CD8-positive, alpha-beta memory T cell (primary cell): ENCODE measurements at places on chromosomes 4 and X.

DNA sequence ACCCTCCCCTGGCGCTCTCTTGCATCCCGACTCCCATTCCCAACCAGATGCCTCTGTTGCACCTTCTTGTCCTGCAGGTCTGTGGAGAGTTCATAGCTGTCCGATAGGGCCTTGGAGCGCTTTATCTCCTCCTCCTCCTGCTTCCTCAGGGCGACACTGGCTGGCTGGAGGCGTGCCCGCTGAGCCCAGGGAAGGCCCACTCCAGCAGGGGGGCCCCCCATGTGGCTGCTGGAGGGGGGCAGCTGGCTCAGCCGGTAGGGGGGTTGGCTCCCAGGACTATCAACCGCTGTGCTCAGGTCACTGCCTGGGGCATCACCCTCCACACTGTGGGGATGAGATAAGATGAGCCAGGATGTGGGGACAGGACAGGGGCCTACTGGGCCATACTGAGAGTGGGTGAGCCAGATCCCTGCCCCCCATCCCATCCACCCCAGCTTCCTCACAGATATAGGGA, 25.6 kb downstream of the IQSEC2 start:
- DNase-seq, result no peak

GRCh38 chrX:31200430-31200829, 128.6 kb upstream of the FTHL17 start:
- DNase-seq, result no peak

DNA sequence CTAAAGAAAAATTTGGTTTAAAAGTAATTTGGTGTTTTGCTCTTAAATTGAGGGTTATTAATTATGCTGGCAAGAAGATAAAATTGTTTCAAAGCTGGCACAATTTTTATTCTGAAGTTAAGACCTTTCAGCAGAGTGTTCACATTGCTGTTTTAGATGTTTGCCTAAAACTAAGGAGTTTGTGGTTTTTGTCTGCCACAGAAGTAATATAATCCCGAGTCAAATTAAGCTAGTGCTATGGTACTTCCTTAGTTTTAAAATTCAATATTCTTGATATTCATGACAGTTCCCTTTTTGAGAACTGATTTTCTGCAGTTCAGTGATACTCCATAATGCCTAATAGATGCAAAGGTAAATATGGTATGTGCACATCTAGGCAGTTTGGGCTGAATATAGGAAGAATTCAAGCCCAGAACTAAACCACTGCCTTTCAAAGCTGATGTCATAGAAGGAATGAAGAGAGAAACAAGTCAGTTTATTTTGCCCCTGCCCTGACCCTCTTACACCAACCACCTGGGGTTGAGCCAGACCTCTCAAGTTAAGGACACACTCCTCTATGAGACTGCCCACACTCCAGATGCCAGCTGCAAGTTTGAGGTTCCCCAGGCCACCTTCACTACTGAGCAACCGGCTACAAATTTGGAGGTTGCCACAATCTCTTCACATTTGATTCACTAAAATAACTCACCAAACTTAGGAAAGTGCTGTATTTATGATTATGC, 32.1 kb upstream of the VEGFC start:
- DNase-seq, result no peak

DNA sequence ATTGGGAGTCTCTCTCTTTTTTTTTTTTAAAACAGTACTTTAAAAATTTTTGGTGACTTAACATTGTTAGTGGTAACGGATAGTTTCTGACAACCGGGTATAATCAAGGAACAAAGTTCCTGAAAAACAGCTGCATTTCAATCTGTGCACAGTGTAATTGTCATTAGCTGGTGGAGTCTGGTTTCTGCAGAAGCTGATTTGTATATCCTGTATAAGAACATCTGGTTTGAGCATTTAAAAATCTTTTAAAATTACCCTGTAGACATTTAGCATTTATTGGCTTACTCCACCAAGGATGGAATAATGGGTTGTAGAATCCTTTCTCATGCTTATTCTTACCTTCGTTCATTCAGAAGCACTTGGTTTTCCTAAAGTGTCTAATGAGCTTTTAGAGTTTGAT, 11.2 kb downstream of the JADE1 start:
- no peak for DNase-seq

DNA sequence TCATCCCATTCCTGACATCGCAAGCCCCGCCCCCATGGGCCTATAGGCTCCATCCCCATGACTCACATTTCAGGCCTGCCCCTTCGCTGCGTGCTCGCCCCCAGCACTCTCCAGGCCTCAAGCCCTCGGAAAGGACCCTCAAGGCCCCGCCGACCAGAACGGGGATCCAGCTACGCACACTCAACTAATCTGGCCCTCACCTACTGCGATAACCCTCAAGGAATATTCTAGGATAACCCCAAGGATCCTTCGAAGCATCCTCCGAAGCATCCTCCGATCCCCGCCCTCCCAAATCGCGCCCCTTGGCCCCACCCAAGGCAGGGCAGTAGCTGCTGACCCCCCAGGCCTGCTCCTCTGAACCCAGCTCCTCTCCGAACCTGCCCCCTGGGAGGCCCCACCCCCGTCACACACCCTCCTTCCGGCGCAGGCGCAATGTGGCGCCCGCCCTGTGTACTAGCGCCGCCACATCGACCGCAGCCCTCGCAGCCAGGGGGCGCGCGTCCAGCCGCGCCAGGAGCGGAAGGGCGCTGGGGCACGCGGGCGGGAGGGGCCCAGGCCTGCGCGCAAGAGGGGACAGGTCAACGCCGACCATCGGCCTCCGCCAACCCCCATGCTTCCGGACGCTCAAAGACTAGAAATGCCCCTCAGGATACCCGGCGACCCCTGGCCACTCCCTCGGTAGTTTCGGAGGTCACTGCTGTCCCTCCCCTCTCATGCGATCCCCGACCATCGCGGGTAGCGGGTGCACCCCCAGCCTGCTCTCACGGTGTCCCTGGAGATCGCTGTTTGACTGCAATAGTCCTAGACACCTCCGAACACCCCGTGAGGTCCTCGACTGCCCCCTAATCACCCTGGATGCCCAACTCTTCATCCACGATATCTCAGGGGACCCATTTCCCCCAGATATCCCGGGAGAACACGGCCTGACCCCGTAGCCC, 6.4 kb upstream of the MAGIX start:
- peak; percentile 74 for DNase-seq

DNA sequence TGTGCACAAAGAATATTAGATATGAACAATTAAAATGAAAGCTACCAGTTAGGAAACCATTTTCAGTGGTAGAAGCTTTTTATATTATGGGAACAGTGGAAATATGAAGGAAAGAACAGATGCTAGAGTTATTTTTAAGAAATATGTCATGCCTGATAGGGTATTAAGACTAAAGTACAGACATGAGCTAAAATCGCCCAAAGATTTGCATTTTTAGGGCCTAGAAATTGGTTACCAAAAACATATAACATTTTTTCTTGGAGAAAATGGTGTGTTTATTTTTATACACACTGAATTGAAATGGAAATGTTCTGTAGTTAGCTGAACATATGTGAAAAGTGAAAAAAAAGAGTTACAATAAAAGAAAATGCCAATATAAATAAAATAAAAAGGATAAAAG, 441.9 kb downstream of the TLL1 start:
- no peak for DNase-seq

DNA sequence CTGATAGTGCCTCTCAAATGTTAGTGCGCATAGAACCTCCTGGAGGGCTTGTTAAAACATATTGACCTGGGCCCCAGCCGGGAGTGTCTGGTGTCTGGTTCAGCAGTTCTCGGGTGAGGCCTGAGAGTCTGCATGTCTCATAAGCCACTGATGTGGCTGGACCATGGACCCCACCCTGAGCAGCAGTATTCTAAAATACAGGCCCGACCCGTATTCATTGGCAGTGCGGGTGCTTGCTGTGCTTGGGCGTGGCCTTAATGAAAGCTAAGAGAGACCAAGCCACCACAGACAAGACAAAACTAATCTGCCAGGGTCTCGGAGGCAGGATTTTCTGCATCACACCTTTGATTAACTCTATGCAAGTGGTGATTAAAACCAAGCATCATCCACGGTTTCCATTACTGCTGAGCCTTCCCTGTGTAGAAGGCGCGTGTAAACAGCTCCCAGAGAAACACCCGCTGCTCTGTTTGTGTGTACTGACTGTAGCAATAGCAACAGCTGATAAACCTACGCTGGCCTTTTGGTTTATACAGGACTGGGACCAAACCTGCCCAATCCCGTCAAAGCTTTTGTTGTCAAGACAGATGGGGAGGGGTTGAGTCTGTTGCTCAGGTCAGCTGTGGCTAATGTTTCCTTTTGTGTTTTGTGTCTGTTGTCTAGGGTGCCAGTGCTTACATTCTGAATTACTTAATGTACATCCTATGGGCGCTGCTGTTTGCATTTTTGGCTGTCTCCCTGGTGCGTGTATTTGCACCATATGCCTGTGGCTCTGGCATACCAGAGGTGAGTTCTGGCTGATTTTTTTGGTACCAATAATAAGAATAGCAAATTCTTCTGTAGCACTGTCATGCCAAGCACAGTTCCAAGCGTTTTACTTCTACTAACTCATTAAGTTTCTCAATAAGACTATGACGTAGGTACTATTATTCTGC, 40.8 kb downstream of the CLCN4 start:
- DNase-seq, result no peak

- no peak for DNase-seq
Observed at GRCh38 chrX:14670819-14671218, 141.5 kb downstream of the GLRA2 start.

- DNase-seq, result peak; percentile 49
Observed at GRCh38 chr4:77600521-77601451, 4.8 kb upstream of the CXCL13 start.

DNA sequence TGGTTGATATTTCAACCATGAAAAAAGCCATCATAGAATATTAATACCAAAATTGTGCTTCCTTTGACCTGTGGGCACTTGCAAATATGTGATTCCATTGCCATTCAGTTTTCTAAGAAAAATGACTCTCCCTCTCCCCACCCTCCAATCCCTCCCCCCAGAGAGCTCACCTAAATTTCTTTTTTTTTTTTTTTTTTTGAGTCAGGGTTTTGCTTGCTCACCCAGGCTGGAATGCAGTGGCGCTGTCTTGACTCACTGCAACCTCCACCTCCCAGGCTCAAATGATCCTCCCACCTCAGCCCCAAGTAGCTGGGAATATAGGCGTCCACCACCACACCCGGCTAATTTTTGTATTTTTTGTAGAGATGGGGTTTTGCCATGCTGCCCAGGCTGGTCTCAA, 47.0 kb downstream of the SNX25 start:
- no peak for DNase-seq

GRCh38 chr4:106775636-106776035, 260.5 kb downstream of the DKK2 start:
- DNase-seq, result no peak

- DNase-seq, result no peak
Observed at GRCh38 chr4:185912779-185913178, 100.8 kb upstream of the SORBS2 start.
